Epithelial cell of esophagus (primary cell): ENCODE measurements at places on chromosomes 4 and X.

DNA sequence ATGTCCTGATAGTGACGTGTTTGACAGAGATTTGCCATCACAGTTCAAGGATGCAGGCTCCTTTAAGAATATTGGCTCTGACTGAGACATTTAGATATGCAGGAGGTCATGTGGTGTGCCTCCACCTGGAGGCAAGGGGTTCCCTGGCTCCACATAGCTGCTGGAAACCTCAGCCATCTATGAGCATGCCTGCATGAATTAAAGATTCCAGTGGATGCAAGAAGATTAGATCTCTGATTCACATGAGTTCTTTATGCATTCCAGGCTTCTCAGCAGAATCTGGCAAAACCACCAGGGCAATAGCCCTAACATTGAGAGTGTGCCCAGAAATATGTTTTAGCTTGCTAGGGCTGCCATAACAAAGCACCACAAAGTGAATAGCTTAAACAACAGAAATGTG, 298.5 kb upstream of the AADAT start:
- no peak for DNase-seq

GRCh38 chr4:15777697-15778288, 335 bp upstream of the CD38 start:
- DNase-seq: no peak

- no peak for DNase-seq
These were observed 35.0 kb upstream of the MYOZ2 start for GRCh38 chr4:119100655-119101054.

- no peak for DNase-seq
These were observed 55.7 kb upstream of the CCDC160 start for GRCh38 chrX:134181275-134181660.

GRCh38 chr4:105543346-105543745, 9.1 kb upstream of the ARHGEF38 start:
- DNase-seq: no peak

DNA sequence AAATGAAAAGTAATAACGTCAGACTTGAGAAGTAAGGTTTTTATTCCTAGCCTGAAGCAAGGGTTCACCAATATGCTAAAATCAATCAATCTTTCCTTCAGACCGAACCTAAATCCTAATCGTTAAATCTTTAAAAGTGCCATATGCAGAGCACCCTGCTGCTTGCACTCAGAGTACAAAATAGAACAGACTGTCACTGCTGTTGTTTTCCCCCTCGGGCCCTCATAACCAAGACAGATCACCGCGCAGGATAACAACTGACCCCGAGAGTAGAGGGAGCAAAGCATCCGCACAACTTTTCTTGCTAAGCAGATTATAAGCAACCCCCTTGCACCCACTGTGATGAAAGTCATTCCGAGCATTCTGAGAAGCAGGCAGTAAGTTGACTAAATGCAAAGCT, 550.9 kb upstream of the NDST4 start:
- no peak for DNase-seq

- no peak for DNase-seq
These were observed 117.9 kb upstream of the TBC1D9 start for GRCh38 chr4:140874056-140874455.

GRCh38 chr4:95231681-95232080, 317.1 kb downstream of the UNC5C start:
- no peak for DNase-seq

DNA sequence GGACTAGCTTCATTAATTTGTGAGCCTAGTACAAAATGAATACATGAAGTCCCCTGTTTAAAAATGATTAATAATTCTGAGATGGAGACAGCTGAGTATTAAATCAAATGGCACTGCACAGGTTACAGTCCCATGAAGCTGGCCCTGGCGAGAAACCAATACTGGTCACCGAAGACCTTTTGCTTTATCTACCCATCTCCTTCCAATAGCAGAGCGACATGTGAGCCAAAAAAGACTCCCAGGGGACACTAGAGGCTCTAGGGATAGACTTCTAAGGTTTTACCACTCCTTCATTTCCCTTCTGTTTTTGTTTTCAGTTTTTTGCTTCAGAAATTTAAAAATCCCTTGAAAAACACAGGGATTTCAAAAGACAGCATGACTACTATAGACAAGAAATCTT, 97.0 kb upstream of the CCSER1 start:
- no peak for DNase-seq

- no peak for DNase-seq
These were observed 323.0 kb downstream of the HS3ST1 start for GRCh38 chr4:11105715-11106114.

DNA sequence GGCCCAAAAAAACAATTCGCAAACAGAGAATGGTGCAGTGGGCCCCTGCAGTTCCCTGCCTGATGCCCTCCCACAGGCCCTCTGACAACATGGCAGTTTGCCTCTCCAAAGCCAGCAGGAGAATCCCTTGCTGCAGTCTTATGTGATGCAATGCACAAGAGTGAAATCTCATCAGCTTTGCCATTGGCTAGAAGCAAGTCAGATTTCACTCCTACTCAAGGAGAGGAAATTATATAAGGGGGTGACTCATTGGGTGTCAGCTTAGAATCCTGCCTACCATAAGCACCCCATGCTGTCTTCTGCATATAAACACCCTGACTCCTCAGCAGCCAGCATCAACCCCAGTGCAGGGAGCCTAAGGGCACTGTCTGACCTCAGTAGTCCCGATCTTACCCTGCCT, 157.3 kb upstream of the LDB2 start:
- DNase-seq: peak; percentile 93

DNA sequence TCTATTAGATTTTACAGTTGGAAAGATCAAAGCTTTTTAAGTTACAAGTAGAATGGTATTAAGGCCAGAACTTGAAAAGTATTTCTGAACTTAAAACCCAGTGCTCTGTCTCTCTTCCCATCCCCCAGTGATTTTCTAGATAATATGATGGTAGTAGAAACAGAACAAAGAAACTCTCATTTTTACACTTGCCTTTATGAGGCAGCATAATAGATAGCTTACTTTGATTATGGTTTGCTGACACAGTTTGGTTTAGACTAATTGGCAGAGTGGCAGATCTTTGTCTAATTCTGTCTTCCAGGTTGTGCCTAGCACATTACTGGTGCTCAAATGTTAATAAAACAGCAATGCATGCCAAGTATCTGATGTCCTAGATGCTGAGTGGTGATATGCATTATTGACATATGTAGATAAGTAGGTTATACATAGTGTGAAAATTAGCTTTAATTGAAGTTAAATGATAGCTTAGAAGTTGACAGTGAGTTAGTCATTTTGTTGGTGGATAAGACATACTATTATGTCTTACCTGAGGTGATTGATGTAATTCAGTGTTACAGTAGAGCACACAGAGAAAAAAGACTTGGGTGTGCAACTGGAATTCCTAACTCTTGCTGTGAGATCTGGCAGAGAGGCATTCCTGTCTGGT, 4.3 kb upstream of the RAPGEF2 start:
- DNase-seq: no peak

DNA sequence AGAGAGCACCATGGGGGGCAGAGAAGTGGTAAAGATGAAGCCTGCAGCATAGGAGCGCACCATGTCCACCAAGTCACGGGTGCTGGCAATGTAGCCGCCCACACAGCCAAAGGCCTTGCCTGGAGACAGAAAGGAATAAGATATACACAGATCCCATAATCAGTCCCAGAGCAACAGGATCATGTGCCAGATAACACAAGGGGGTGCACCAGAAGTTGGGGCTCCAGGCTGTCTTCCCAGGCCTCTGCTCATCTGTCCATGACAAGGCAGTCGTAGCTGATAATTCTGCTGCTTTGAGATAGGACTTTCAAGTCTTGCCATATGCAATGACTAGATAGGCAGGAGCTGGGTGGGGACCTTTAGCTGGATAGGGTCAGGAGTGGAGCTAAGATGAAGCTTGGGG, 14.7 kb downstream of the APEX2 start:
- DNase-seq: no peak

- DNase-seq: no peak
These were observed 6.3 kb downstream of the PSAPL1 start for GRCh38 chr4:7428261-7429068.

- DNase-seq: peak; percentile 20
These were observed 195.9 kb downstream of the OR13H1 start for GRCh38 chrX:131739823-131740222.

GRCh38 chrX:46325312-46325877, 219.8 kb downstream of the ZNF674 start:
- DNase-seq: peak; percentile 82

DNA sequence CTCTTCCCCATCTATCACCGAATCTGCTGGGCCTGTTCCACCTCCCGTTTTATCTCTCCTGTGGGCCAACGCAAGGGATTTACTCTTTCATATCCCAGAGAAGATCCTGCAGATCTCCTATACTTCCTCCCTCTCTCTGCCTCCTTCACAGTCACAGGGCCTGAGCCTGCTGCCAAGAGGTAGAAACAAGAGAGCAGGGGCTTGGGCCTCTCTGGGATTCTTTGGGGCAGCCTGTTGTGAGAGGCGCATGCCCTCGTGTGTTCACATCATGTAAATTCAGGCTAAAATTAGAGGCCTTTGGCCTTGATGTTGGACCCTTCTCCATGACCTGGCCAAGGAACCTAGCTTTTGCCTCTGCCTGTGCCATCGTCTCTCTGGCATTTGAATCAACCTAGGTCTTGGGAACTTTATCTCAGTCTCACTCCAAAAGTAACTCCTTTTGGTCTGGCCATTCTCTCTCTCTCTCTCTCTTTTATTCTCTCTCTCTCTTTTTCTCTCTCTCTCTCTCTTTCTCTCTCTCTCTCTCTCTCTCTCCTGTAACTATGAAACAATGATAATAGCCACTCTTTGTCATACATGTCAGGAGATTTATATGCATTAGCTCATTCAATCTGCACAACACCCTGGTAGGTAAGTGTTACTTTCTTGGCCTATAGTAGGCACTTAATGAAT, 20.0 kb upstream of the EFNB1 start:
- DNase-seq: no peak

- peak; percentile 27 for DNase-seq
These were observed 685 bp downstream of the COMMD8 start for GRCh38 chr4:47462799-47463234.

GRCh38 chr4:78753091-78753490, 23.1 kb upstream of the BMP2K start:
- DNase-seq: no peak

DNA sequence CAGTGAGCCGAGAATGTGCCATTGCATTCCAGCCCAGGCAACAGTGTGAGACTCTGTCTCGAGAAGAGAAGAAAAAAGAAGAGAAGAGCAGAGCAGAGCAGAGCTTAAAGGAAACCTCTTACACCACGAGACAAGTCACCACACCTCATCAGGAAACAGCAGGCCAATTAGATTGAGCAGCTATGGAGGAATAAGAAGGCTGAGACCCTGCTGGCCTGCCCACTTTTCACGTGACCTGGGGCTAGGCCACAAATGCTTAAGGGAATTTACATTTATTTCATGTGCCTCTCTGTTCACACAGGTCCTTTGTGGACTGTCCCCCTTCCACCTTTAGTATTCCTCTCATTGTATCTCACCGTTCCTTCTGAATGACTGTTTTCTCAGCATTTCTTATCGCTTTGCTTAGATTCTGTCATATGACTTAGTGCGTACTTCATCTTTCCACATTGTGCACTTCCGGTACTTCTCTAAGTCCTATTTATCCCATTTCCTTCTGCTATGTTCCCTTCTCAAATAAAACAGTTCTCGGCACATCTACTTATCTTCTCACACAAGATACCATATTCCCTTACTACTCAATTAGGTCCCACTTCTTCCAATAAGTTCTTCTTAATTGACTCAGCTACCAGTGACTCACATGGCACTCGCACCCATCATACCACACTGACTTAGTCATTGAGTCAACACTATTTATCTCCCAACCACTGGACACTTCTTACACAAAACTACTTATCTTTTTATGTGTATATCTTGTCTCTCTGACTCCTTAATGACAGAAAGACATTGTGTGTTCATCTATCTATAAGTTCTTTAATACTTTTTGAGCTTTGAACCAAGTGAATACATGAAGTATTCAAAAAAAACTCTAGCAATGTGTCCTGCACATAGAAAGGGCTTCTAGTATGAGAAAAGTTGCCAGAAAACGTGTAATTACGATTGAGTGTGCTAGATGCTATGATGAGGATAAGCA, 11.0 kb downstream of the CUL4B start:
- peak; percentile 86 for DNase-seq

GRCh38 chr4:80086296-80086695, 13.3 kb upstream of the ANTXR2 start:
- DNase-seq: peak; percentile 75

GRCh38 chrX:154084449-154085300, 12.8 kb downstream of the MECP2 start:
- DNase-seq: no peak

DNA sequence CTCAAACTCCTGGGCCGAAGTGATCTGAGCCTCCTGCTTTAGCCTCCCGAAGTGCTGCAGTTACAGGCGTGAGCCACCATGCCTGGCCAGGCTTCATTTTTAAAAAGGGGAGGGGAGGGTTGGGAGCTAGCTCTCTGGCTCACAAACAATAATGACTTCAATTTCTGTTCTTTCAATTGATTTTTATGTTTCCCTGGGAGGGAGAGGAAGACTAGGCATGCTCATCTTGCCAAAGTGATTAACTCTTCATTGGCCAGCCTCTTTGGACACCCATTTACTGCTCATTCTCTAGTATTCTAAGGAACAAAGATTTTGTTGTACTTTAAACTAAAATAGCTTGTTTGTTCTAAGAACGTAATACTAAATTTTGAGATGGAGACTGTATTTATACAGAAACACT, 43.4 kb upstream of the TRIM2 start:
- no peak for DNase-seq

DNA sequence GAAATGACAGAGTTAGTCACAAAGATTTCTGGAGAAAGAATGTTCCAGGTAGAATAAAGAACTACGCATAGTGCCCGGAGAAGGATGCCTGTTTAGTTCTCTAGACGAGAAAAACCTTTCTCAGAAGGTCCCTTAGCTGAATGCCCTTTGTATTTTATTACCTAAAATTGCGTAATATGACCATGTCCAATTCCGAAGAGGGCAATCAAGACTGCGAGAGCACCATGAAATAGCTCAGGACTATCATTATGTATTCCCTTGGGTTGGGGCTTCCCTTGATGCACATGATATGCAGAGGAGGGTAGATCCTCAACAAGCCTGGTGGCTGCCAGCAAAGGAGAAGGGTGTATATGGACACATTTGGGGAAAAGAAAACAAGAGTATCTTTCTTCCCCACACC, 358.1 kb upstream of the FTHL17 start:
- no peak for DNase-seq
